AG08395 (cell line): ENCODE measurements at places on chromosomes 5 and 9.

DNA sequence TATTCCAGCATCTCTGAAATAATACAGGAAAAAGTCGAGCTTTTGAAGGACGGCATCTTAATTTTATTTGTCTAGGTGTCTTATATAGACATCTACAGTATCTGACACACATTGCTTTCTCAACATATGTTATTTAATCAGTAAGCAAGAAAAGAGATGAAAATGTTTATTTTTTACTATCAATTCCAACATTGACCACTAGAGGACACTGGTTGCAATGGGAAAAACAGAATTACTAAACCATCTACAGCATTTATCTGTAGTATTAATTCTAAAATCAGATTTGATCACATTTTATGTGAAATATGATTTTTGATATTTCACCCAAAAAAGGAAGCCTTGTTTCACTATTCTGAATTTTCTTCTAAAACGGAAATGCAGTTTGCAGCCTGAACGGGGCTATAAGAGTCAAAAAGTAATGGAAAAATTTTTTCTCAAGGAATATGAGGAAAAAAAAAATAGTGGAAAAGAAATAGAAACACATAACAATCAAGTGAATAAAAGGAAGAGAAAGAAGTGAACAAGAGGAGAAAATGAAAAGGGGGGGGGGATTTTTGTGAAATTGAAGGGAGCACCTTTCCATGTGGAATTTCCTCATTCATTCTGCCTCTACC lies 98.6 kb downstream of the OSTF1 start:
- DNase-seq: peak; percentile 34

DNA sequence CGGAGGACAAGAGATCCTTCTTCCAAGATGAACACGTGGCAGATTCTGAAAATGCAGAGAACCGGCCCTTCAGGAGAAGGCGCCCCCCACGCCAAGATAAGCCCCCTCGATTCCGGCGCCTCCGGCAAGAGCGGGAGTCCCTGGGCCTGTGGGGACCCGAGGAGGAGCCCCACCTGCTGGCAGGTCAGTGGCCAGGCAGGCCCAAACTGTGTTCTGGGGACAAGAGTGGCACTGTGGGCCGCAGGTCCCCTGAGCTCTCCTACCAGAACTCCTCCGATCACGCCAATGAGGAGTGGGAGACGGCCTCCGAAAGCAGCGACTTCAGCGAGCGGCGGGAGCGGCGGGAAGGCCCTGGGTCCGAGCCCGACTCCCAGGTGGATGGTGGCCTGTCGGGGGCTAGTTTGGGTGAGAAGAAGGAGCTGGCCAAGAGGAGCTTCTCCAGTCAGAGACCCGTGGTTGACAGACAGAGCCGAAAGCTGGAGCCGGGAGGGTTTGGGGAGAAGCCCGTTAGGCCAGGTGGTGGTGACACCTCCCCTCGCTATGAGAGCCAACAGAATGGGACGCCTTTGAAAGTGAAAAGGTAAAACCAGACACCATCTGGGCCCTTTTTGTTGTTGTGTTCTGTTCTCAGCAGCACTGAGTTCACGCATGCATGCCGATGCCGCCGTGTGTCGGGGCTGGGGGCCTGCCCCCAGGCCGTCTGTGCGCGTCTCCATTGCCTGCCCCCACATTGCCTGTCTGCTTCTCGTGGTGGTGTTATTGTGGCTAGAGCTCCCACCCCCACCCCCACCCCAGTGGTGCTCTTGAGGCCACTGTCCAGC lies 26.6 kb upstream of the POMT1 start:
- DNase-seq: no peak

- DNase-seq: no peak
These were observed 698.8 kb upstream of the C9orf72 start for GRCh38 chr9:28272127-28272526.

GRCh38 chr9:107214381-107214780 lies 68.7 kb upstream of the RAD23B start:
- no peak for DNase-seq

- DNase-seq: no peak
These were observed 10.1 kb downstream of the PPP2CA start for GRCh38 chr5:134215757-134216156.

- DNase-seq: no peak
These were observed 21.8 kb downstream of the GLT6D1 start for GRCh38 chr9:135617538-135617900.

- no peak for DNase-seq
These were observed 218.4 kb downstream of the GAPVD1 start for GRCh38 chr9:125479846-125480615.

DNA sequence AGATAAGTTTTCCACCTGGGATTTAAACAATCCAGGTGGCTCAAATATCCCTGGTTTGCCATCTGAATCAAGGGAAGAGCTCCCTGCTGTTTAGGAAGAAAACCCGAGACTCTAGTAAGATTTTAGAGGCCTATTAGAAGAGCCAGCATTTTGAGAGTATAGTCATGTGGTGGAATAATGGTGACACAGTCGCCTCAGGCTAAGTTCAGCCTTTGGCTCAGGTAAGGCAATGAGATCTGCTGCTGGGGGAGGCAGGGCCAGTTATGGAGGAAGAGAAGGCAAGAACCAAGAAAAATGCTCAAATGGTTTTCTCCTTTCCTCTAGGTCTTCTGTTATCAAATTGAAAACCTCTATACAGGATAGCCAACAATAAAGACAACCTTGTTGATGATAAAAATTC lies 16.2 kb downstream of the RAD1 start:
- no peak for DNase-seq
